Activated CD8-positive, alpha-beta memory T cell treated with anti-CD3 and anti-CD28 coated beads, Interleukin-2, amount 10 ng/mL, durations not matched to agents 7 days and 5 days (primary cell): ENCODE measurements at places on chromosomes 1 and 21.

DNA sequence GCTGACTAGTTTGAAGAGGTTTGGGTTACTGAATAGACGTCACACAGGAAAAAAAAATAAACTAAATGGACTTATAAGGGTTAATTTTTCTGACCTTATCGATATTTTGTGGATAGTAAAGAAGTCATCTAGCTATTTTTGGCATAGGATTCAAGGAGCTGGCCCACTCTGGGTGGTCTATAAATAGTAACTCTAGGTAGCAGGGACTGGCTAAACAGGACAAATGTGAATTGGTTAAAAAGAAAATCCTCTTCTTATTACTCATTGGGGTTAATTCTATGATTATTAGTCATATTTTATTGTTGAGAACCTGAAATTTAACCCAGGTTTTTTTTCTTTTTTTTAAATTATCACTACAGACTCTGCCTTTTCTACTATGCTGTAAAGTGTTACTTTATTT lies 61.7 kb downstream of the ATF6 start:
- no peak for DNase-seq
- H3K4me1 ChIP-seq = no peaks in the 10 kb centered on the region
- no peak overlapping the region for H3K4me3 ChIP-seq
- H3K27me3 ChIP-seq = no peaks in the 10 kb centered on the region

- DNase-seq = no peak
- H3K27ac ChIP-seq = no peak overlapping the region
- no peaks in the 10 kb centered on the region for H3K4me1 ChIP-seq
- no peak overlapping the region for H3K4me3 ChIP-seq
These were observed 758 bp upstream of the CNTN2 start for GRCh38 chr1:205041998-205042910.

GRCh38 chr1:147570907-147571306 lies 29.6 kb downstream of the BCL9 start:
- no peak overlapping the region for H3K27ac ChIP-seq
- H3K27me3 ChIP-seq = peaks cover 37% of the 10 kb centered on the region
- peaks cover 5% of the 10 kb centered on the region for H3K4me1 ChIP-seq
- no peaks in the 10 kb centered on the region for H3K36me3 ChIP-seq

- no peak overlapping the region for H3K4me3 ChIP-seq
- peaks cover 10% of the 10 kb centered on the region for H3K4me1 ChIP-seq
- H3K27me3 ChIP-seq = peaks cover 72% of the 10 kb centered on the region
- DNase-seq = no peak
- no peaks in the 10 kb centered on the region for H3K36me3 ChIP-seq
These were observed 81.0 kb upstream of the NR5A2 start for GRCh38 chr1:199946305-199947155.

DNA sequence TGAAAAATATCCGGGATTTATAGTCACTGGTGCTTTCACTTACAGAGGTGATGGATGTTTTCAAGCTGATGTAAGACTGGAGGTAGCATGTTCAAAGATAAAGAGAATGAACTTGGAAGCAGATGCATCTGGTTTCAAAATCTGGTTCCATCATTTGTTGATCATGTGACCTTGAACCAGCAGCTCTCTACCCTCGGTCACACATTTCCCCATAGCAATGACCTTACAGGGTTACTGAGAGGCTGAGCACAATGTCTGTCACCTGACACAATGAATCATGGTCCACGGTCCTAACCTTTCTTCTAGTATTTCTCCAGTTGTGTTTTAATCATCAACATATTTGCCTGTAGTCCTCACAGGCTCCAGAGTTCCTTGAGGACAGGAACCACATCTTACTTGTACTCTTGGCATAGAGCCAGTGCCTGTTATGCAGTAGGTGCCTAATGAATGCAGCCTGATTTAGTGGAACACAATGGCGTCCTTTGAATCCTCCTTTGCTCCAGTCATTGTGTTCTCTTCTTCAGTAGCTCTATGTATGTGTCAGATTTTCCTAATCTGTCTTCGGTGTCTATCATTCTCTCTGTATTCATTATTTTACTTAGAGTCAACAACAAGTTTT lies 667.3 kb downstream of the PTPRU start:
- H3K4me1 ChIP-seq = no peaks in the 10 kb centered on the region
- DNase-seq = no peak
- H3K36me3 ChIP-seq = no peaks in the 10 kb centered on the region
- H3K4me3 ChIP-seq = no peak overlapping the region
- no peak overlapping the region for H3K27ac ChIP-seq
- H3K27me3 ChIP-seq = peaks cover 14% of the 10 kb centered on the region
